CD4-positive, alpha-beta T cell (primary cell): ENCODE measurements at places on chromosomes 7 and 10.

DNA sequence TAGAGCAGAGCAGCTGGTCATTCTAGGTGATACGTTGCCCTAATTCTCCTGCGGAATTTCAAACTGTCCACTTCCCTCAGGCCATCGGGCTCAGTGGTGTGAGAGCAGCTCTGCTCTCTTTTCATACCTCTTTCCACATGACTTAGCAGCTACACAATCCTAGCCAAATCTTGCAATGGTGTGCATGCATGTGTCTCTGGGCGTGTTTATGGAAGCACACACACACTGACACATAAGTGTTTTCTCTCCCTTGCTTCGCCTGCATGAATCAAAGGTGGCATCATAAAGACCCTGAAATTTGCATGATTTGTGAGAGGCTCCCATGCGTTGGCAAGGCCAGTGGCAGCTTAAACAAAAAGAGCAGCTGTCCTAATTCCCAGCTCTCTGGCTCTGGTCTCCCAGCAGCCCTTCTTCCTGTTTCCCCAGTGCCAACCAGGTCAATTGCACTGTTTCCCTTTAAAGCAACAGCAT, 1189.5 kb downstream of the GATA3 start:
- no peak for DNase-seq

DNA sequence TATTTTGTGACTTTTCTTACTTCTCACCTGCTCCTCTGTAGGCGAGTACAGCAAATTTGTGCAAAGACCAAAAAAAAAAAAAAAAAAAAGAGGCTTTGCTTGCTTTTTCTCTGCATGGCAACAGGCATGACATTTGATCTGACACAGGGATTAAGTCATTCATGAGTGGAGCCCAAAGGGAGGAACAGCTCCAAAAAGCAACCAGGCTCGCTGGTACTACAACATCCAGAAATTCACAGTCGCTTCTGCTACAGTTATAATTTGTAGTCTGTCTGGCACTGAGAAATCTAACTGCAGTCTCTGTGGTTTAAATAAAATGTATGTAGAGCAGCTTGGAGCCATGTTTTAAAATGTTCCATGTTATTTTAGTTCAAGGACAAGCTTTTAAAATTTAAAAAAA, 31.7 kb downstream of the MKX start:
- no peak for DNase-seq

DNA sequence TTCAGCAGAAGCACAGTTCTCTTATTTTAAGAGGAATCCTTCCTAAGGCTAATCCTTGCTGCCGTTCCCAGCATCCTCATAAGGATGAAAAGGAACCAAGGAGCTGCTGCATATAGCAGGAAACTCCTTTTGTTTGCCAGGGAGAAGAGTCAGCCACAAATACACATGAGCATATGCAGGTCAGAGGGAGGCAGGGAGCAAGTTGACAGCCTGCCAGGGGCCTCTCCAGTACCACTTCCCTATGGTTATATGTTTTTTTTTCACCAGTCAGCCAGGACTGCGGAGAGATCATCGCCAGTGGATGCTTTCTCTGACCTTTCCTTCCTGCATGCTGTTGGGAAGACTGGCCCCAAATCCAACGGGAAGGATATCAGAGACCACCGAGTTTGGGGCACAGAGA, 39.8 kb downstream of the SLC35B4 start:
- no peak for DNase-seq

DNA sequence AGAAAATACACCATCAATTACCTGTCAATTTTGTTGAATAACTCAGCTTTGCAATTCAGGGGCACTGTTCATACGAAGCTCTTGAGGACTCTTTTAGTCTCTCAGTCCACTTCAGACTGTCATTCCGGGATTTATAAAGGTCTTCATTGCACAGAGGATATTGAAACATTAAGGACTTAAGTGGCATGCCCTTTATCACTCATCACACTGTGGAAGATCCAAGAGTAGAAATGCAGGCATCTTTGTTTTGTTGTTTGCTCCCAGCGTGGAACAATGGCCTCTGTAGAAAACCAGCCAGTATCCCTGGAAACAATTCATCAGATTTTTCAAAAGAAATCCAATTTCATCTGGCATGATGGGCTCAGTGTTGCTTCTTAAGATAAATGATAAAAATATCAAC, 66.3 kb upstream of the LRGUK start:
- DNase-seq = no peak

GRCh38 chr7:31416381-31416870, 75.9 kb upstream of the NEUROD6 start:
- DNase-seq = no peak
